ENCODE measurements at places on chromosomes 12 and 14.

- no peak for DNase-seq
Observed at GRCh38 chr12:52976574-52977071, 27.7 kb downstream of the KRT18 start.

DNA sequence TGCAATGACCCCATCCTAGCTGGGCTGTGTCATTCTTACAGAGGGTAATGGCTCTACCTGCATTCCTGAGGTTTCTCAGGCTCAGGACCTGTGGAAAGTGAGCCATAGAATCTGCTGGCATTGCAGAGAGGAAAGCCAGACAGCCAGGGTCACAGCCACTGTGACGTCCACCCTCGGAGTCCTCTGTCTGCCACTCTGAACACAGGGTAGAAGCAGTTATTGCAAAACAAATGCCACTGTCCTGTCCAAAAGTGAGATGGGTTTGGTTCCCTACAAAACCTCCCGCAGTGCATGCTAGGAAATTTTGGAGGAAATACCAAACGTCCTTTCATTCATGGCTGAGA lies 37.8 kb downstream of the TNFAIP2 start:
- DNase-seq: no peak

DNA sequence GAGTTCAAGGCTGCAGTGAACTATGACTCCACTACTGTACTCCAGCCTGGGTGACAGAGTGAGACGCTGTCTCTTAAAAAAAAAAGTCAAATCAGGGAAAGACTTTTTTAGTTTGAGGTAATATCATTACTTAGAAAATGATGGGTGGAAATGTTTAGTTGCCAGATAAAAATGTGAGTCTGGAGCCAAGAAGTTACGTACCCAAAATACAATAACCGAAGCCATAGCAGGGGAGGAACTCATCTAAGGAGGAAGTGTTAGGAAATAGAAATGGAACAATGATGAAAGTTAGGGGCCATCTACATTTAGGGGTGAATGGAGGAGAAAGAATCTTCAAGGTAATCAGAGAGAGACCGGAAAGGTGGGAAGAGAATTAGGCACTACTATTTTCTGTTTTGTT lies 98.8 kb downstream of the DACT1 start:
- DNase-seq: no peak

DNA sequence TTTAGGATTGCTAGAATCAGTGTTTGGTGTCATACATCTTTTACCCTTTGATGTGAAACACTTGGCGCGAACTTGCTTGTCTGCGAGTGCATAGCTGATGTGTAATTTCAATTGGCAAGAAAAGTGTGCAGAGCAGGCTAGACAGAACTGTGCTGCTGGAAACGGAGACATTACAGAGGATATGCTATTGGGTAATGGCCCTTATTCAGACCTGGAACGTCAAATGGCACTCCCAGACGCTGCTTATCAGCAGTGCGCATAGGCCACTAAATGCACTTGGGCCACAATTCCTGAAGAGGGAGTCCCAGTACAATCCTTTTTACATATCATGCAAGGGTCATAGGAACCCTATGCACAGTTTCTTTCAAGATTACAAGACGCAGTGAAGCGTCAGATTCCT lies 15.7 kb upstream of the SLC10A1 start:
- DNase-seq: no peak

DNA sequence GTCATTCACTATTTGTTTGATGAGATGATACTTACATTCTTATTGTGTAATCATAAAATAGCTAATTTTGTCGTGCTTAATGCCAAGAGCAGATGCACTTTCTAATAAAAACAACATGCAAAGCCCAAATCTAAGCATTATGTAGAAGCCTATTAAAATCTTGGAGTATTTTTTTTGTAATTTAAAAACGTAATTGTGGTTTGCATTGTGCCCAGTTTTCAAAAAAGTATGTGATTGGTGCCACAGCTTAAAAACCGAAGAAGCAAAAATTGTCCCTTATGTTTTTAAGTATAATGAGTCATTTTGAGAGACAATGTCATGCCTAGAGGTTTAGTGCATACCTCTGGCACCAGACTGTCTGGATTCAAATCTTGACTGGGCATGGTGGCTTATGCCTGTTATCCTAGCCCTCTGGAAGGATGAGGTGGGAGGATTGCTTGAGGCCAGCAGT lies 464.8 kb upstream of the RGS6 start:
- DNase-seq: no peak

Data from Panc1 (cell line).